ENCODE measurements at places on chromosomes 11 and 22. TPM values are rescaled to one million over a fixed set of nuclear protein-coding genes. Genes with fewer than 3 reads are reported as not detected.

ISX gene
- total RNA-seq, result not detected

KRTAP5-9 gene
- not detected for total RNA-seq

P2RY2 gene
- 7.4 TPM for total RNA-seq

OR4D5 gene
- not detected for total RNA-seq

MEI1 gene
- 2.3 TPM for total RNA-seq

DNA sequence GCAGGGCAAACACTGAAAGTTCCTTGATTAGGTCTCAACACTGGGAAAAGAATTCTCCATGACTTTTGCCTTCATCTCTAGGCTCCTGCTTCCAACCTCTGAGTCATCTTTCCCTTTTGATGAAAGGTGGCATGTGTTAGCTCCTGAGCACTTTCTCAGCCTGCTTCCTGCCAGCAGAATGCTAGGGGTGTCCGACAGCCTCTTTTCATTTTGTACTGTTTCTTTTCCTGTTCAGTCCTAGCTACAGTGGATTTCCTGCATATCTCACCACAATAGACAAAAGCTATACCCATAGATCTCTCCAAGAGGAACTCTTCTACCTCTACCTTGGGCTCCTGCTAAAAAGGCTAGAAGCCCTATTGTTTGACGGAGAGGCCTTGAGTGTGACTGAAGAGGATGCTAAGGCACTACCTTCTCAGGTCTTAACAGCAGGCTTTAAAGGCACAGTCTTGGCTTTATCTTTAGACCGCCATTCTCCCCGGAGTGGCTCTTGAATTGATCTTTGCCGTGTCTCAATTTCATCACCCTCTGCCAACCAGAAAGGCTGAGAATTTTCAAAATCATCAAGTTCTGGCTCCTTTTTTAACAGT, 145.5 kb downstream of the RBFOX2 start:
- peaks cover 17% of the 10 kb centered on the region for H3K4me1 ChIP-seq
- no peaks in the 10 kb centered on the region for H3K27me3 ChIP-seq
- no peak for DNase-seq

DNA sequence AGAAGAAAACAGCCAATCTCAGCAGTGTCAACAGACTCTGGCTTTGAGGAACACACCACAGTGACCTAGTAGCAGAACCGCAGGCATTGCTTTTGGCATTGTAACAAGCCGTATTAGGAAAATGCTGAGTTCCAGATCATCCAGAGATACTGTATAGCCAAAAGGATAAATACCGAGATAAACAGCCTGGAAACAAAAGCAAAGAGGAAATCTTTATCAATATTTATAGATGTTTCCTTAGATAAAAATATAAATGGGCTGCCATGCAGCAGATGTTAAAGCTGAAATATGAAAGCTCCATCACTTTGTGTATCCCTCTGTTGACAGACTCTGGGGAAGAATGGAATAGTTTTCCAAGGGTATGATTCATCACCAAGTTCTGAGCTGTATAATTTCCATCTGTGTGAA, 98.9 kb upstream of the TP53AIP1 start:
- H3K4me1 ChIP-seq, result no peaks in the 10 kb centered on the region
- DNase-seq, result no peak
- no peaks in the 10 kb centered on the region for H3K27me3 ChIP-seq
- no peaks in the 10 kb centered on the region for H3K36me3 ChIP-seq
- no peak overlapping the region for H3K27ac ChIP-seq

- no peak for DNase-seq
- no peaks in the 10 kb centered on the region for H3K4me1 ChIP-seq
- no peaks in the 10 kb centered on the region for H3K27me3 ChIP-seq
- no peaks in the 10 kb centered on the region for H3K36me3 ChIP-seq
Measured at GRCh38 chr11:38562562-38562961, 1964.5 kb upstream of the RAG2 start.
